SJSA1 (cell line): ENCODE measurements at places on chromosomes 13 and 19.

DNA sequence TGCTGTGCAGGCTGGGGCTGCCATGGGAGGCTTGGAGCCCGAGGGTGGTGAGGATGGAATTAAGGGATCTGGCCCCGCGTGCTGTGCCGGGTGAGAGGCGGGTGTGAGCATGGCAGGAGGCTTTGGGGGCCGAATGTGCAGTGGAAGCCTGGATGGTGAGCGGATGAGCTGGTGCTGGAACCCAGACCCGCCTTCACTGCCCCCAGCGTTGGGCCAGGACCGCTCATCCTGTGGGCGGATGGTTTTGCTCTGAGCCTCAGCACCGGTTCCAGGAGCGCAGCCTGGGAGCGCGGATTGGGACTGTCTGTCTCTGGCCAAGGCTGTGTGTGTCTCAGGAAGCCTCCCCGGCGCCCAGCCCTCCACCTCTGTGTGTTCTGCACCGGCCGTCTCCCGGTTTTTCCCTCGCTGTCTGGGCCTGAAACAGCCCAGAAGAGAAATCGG lies 16.7 kb downstream of the KDM4B start:
- no peak for DNase-seq

- no peak for DNase-seq
Measured at GRCh38 chr13:103607995-103608394, 541.8 kb upstream of the SLC10A2 start.

GRCh38 chr13:113548778-113549621 lies 35.6 kb upstream of the TFDP1 start:
- DNase-seq, result peak; percentile 56

DNA sequence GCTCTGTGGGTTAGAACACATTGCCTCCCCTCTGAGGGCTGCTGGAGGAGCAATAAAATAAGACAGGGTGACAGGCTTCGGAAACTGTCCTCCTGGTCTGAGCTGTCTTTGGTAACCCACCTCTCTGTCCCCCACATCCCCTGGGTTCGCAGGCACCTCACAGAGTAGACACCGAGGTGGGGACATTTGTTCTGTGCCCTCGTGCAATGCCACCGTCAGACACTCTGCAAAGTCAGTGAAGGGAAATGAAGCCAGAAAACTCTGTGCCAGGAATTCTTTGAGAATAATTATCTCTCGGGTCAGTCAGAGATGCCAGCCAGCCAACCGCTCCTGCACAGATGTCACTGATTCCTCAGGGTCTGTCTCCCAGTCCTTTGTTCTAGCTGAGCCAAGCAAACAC lies 493.6 kb downstream of the FOXO1 start:
- DNase-seq, result no peak

DNA sequence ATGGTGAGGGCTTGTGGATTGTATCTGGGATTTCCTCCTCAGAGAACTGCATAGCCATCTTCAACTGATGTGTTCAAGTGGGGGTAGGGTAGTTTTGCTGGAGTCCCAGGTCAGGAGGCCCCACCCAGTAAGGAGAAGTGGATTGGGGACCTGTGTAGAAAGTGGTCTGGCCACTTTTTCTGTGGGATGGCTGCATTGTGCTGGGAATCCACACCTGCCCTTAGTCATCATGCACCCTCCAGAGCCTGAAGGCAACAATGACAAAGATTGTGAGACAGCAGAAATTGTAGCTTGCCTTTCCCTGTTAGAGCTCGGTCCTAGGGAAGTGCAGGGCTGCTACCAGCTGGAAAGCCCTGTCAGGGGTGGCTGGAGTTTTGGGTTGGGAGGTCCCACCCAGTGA lies 255.4 kb downstream of the NDFIP2 start:
- no peak for DNase-seq

- DNase-seq, result no peak
Measured at GRCh38 chr19:5260381-5260967, 80.1 kb downstream of the PTPRS start.

GRCh38 chr13:104967836-104968630 lies 1567.4 kb downstream of the EFNB2 start:
- DNase-seq, result no peak
